ENCODE measurements at places on chromosomes 4 and X.

DNA sequence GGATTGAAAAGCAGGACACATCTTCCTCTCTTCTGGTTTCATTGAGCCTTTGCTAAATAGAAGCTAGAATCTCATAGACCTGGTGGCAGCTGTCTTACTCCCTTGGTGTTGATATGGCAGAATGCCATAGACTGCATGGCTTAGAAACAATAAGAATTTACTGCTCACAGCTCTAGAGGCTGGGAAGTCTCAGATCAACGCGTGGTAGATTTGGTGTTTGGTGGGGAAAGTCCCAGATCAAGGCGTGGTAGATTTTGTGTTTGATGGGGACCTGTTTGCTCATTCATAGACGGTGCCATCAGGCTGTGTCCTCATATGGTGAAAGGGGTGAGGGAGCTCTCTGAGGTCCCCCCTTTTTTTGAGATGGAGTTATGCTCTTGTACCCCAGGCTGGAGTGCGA lies 57.6 kb upstream of the PPP2R3B start:
- no peak for DNase-seq

- no peak for DNase-seq
These were observed 142.9 kb downstream of the ASB9 start for GRCh38 chrX:15127010-15127409.

- DNase-seq, result no peak
These were observed 6.7 kb upstream of the ARL13A start for GRCh38 chrX:100962811-100963210.

- peak; percentile 16 for DNase-seq
These were observed 47.2 kb downstream of the SEL1L3 start for GRCh38 chr4:25815586-25815985.

- no peak for DNase-seq
These were observed 1737.7 kb upstream of the PCDH10 start for GRCh38 chr4:131411393-131411792.

DNA sequence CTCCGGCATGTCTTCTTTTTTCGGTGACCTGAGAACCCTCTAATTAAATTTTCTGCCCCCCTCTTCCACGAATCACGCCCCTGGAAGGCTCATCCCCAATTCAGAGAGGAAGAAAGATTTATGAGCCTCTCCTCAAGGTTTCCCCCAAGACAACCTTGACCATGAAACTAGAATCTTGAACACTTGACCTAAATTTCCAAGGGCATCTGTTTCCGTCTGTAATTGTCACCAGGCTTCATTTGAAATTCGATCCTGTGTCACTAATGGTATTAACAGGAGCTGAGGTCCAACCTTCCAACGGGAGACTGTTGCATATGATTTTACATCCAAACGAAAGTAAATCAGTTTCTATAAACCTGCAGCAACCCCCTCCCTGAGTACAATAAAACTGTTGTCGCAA lies 139.9 kb upstream of the ZIC3 start:
- DNase-seq, result no peak

- DNase-seq, result no peak
These were observed 186.7 kb upstream of the SLITRK2 start for GRCh38 chrX:145630806-145631435.

DNA sequence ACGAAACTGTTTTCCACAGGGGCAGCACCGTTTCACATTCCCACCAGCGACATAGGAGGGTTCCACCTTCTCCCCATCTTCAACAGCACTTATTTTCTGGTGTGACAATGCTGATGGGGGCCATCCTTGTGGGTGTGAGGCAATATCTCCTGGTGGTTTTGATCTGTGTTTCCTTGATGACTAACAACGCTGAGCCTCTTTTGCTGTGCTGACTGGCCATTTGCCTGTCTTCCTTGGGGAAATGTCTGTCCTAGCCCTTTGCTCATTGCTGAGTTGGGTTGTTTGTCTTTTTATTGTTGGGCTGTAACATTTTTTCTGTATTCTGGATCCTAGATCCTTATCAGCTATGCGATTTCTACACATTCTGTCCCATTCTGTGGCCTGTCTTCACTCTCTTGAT lies 33.7 kb downstream of the ATP2B3 start:
- DNase-seq, result no peak

GRCh38 chr4:10872833-10873517 lies 188.4 kb upstream of the CLNK start:
- DNase-seq, result no peak

DNA sequence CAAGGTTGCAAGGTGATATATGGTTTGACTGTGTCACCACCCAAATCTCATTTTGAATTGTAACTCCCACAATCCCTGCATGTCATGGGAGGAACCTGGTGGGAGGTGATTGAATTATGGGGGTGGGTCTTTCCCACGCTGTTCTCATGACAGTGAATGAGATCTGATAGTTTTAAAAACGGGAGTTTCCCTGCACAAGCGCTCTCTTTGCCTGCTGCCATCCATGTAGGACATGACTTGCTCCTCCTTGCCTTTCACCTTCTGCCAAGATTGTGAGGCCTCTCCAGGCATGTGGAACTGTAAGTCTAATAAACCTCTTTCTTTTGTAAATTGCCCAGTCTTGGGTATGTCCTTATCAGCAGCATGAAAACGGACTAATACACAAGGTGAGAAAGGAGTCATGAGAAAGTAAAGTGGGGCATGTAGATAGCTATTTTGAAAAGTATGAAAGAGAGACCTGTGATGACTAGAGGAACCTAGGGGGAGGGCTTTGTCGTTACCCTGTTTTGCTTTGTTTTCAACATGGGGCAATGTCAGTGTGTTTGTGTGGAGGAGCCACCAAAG lies 6.3 kb downstream of the ZBTB49 start:
- DNase-seq, result peak; percentile 22

DNA sequence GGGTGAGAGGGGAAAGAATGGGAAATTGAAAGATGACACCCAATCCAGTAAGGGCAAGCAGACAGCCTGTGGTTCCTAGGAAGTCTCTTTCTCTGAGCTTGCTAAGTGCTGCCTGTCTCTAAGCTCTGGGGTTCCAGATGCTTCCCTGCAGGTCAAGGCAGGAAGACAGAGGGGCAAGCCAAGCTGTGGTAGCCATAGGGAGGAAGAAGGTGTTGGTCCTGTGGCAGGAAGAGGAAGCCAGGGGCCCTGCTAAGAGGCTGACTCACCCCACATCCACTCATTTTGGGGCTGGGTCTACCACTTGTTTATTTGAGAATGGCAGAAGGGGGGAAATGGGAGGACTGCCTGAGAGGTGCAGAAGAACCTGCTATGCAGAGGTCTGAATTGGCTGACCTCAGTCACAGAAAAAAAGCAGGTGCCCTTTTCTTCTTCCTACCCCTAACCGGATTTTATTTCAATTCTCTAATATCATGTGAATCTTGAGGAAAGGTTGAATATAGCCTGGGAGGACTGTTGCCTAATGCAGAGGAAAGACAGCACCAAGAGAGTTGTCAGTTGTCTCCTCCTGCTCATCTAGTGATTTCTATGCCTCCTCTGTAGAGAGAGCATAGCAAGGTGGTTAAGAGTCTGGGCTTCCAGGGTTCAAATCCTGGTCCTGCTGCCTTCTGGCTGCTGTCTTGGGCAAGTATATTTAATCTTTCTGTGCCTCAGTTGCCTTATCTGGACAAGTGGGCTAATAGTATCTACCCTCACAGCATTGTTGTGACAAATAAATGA lies 27.4 kb downstream of the HOPX start:
- DNase-seq, result no peak

DNA sequence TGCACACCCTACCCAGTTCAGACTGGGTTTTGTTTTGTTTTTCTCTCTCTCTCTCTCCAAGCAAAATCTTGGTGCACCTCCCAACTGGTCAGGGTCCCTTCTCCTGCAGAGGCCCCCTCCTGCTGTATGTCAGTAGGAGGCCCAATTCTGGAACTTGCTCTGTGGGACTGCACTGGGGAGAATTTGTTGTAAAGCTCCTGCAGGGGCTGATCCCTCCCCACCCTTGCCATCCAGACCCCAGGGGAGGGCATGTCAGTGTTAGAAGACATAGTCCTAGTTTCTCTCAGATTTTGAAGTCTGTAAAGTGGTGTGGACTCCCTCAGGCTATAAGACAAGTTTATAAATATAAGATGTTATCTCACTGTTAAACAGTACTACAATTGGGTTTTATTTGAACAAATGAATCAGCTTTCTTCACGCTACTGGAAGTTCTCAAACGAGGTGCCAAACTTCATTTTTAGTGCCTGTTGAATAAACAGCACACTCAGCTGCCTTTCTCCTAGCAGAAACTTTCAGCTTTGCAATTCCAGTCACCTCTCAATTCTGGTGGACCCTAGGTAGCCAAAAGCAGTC lies 88.6 kb upstream of the FRMPD3 start:
- no peak for DNase-seq

DNA sequence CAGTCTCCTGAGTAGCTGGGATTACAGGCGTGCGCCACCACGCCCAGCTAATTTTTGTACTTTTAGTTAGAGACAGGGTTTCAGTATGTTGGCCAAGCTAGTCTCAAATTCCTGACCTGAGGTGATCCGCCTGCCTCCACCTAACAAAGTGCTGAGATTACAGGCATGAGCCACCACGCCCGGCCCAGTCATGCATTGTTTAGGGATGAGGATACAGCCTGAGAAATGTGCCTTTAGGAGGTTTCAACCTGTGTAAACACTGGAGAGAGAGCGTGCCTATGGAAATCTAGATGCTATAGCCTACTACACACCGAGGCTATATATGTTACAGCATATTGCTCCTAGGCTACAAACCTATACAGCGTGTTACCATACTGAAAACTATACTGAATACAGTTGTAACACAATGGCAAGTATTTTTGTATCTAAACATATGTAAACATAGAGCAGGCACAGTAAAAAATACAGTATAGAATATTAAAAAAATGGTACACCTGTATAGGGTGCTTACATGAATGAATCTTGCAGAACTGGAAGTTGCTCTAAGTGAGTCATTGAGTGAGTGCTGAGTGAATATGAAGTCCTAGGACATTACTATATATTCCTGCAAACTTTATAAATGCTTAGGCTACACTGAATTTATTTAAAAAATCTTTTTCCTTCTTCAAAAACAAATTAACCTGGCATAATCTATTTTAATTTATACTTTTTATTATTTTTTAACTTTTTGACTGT lies 588.2 kb upstream of the ADGRL3 start:
- no peak for DNase-seq

DNA sequence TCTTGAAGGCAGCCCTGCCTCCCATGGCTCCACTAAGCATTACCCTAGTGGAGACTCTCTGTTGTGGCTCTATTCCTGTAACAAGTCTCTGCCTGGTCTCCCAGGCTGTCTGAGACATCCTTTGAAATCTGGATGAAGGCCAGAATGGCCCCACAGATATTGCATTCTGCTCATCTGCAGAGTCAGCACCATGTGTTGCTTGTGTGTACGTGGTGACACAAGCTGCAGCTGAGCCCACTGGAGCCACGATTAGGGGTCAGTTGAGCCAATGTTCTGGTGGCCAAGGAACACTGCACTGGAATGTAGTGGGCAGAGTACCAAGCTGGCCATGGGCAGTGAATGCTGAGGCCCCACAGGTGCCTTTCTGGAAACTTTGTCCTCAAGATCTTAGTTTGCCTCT lies 29.2 kb downstream of the GRID2 start:
- no peak for DNase-seq

DNA sequence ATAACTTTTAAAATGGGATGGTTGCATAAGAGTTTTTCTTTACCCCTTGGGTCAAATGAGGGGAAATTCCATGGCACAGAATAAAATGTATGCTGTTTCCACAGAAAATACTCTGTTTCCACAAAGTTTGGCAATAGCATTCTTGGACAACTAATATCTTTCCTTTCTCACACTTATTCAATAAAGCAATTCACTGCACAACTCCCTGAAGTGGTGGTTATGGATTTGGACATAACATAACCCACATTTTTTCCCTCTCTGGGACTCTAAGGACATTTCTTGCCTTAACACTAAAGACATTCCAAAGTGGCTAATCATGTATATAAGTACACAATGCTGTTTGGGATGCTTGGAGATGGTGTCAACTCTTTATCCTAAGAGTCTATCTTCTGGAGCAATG lies 51.7 kb upstream of the GPM6B start:
- no peak for DNase-seq

All from coronary artery (tissue), 2 donors.